RPMI7951 (cell line): ENCODE measurements at places on chromosomes 6 and 20. TPM values are rescaled to one million over a fixed set of nuclear protein-coding genes. Genes with fewer than 3 reads are reported as not detected.

Gene ACAT2
- total RNA-seq, result 58.4 and 69.2 TPM in 2 replicates

Gene MCCD1
- not detected in 2 replicates for total RNA-seq

Gene CLVS2
- not detected in 2 replicates for total RNA-seq

Gene METTL24
- not detected in 2 replicates for total RNA-seq

Gene SLC17A3
- not detected in 2 replicates for total RNA-seq

Gene SPATS1
- not detected in 2 replicates for total RNA-seq

Gene DEFB124
- total RNA-seq, result not detected in 2 replicates

Gene POM121L2
- total RNA-seq, result 0.12 TPM in 1 of 2 replicates, not detected in the other

Gene MATN4
- total RNA-seq, result 0.10 TPM in 1 of 2 replicates, not detected in the other

Gene NKAIN4
- not detected in 2 replicates for total RNA-seq

Gene SEMG1
- not detected in 2 replicates for total RNA-seq

Gene CDH4
- total RNA-seq, result 0.12 and 0.29 TPM in 2 replicates

Gene SLA2
- not detected in 2 replicates for total RNA-seq

GRCh38 chr20:24138196-24138857, 149.7 kb upstream of the GGTLC1 start:
- no peak for DNase-seq

GRCh38 chr20:53828088-53828681, 234.5 kb upstream of the ZNF217 start:
- peak; percentile 98 for DNase-seq

DNA sequence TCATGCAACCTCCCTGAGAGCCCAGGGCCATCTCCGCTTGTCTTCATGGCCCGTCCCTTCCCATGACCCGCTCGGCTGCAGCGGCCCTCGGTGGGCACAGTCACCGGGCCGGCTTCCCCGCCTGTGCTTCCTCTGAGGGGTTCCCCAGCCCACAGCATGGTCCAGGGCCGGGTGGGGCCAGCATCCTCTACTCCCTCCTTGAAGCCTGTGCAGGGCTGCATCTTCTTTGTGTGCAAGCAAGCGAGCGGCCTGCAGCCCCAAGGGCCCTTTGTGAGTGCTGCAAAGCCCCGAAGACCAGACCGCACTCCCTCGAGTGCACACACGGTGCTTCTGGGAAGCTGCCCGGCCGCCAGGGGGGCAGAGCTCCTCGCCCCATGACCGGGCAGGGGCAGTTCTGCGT, 265.8 kb downstream of the TAF4 start:
- DNase-seq, result no peak

DNA sequence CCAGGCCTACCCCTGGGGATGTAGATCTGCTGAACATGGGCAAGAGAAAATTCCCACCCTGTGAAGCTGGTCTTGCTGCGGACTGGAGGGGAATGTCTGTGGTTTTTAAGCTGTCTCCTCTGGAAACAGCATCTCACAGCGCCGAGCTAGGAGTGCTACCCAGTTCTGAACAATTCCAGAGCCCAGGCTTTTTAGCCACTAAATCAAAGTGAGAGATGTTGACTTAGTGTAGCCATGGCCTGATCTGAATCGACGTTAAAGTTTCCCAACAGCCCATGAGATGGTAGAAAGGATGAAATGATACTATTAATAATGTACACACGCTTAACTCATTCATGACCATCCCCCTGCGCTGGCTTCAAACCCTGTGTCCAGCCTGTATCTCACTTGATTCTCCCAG, 63.7 kb downstream of the KCNB1 start:
- DNase-seq, result no peak

- no peak for DNase-seq
These were observed 145.7 kb upstream of the PHACTR3 start for GRCh38 chr20:59458645-59459044.

DNA sequence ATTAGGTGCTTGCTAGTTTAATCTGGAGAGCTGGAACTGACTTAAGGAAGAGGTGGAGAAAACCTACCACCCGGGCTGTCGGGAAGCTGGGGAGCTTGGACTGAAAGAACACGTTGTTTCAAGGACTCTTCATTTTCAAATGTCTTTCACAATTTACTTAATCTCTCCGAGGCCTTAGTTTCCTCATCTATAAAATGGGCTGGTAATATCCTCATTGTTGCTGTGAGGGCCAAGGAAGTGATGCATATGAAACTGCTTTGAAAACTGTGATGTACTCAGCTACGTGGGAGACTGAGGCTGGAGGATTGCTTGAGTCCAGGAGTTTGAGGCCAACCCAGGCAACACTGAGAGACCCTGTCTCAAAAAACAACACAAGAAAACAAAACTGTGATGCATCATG, 36.7 kb upstream of the NKX2-2 start:
- no peak for DNase-seq

DNA sequence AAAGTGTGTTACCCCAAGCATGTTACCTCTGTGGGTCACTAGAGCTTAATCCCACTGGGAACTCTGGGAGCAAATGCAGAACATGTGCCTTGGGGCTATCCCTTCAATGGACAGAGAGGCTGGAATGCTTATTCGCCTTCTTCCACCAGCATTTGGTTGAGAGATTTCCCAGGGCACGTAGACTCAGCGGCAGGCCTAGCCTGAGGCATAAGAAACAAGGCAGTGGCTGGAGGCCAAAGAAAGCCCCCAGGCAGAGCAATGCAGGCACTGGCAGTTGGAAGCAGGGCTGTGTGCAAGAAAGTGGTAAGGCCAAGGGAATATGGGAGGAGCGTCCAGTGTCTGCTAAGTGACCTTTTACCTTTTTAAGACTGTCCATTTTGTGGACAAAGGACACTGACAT, 114.0 kb upstream of the FLRT3 start:
- DNase-seq, result no peak

- peak; percentile 49 for DNase-seq
These were observed 12.8 kb upstream of the MDFI start for GRCh38 chr6:41625442-41625841.

- no peak for DNase-seq
These were observed 152.8 kb downstream of the PLCB1 start for GRCh38 chr20:8284902-8285301.

DNA sequence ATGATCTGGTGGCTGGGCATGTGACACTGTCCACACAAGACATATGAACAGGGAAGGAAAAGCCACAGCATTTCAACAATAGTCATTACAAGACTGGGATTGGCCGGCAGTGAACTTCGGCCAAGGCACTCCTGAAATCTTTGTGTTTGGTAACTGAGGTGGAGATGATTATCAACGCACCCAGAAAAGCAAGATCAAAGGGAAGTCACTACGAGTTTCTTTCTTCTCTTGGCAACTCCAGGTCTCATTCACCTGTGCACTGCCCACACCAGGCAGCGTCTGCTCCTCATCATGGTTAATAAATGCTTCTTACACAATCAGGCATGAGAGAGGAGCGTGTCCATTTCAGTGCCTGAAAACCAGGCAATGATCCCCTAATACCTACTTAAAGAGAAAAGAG, 20.5 kb upstream of the FOXC1 start:
- no peak for DNase-seq

DNA sequence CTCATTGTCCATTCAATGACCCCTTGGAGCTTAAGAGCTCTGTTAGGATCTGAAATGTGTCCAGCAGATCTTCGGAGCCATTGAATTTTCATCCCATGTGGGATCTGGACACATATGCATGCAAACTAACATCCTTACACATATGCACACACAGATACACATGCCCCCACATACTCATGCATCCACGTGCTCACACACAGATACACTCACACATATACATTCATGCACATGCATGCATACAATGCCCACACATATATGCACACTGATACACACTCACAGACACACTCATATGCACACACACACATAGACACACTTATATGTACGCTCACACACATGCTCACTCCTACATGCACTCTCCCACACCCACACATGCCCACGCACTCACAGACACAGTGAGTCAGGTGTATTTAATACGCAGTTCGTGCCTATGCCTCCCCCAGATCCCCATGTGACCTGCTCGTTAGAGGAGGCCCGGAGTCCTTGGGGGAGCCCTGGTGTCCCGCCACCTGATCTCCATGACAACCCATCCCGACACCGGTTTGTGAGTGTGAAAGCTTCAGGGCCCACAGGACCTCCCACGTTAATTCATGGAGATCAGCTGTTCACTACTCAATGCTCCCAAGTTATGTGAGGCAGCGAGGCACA, 121.9 kb upstream of the SULF2 start:
- DNase-seq, result no peak

GRCh38 chr6:148509119-148509799, 166.6 kb downstream of the SASH1 start:
- DNase-seq, result peak; percentile 33

GRCh38 chr6:96789871-96790270, 47.4 kb downstream of the GPR63 start:
- DNase-seq, result no peak

DNA sequence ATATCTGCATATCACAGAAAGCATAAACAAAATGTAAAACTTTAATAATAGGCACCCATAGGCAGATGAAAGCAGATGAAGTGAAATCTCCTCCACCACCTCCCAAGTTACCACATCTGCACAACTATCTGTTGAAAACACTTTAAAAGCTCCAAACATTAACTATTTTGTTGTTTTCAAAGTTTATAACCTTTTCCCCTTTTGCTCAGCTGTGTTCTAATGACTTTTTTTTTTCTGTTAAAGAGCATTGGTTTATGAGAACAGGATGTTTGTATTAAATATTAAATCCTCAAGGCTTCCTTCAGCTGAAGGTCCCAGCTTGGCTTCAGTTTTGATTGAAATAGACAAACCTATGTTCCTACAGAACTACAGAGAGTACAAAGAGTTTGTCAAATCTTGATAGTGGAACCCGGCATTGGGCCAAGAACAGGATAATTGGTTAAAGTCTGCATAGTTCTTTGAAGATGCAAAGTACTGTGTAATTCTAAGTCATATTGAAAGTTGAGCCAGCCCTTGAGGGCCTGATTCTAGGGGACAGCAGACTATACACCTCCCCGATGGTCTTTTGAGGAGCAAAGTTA, 255.1 kb upstream of the JAG1 start:
- peak; percentile 8 for DNase-seq

- DNase-seq, result no peak
These were observed 1.8 kb downstream of the PCSK2 start for GRCh38 chr20:17228624-17229061.

- no peak for DNase-seq
These were observed 13.1 kb downstream of the TFAP2A start for GRCh38 chr6:10401632-10402223.

DNA sequence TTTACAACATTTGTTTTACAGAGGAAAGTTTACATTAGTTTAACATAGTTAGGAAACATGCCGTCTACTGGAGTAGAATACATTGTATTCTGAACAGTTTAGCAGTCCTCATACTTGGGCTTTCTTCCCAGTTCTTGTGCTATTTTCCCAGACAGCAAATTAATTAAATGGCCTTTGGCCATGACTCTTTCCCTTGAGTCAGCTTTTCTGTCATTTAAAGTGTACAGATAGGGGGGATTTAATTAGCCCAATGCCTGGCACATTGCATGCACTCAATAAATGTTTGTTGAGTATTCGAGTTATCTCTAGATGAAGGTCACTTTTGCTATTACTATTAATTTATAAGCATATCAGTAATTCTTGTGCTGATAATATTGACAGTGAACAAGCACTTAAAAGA, 1.6 kb downstream of the TMEM244 start:
- DNase-seq, result peak; percentile 48

DNA sequence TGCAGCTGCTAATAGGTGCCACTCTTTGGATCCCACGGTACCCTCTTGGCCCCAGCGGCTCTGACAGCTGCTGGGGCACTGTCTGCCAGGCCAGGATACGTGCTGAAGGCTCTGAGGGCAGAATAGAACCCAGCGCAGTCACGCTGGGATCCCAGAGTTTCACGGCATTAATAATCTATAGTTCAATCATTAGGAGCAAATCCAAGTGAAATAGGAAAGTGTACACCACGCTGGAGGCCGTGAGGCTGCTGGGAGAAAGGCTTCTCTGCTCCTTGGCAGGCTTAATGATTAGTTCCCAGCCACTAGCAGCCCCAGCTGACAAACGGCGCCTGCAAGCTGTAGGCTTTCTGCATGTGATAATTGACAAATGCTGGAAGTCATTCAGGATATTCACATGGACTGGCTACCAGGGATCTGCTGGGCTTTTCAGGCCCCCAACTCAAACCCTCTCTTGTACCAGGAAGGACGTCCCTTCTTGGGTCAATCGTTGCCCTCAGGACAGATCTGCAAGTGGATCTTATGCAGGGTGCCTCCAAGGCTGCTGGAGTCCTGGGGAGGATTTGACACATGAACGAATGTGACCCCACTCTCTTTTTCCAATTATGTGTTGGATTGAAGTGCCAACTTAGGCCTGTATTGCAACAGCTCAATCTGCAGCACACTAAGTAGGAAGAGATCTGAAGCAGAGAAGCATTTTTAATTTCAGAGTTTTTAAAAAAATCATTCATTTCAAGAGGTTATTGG, 50.1 kb upstream of the INSM1 start:
- DNase-seq, result no peak

DNA sequence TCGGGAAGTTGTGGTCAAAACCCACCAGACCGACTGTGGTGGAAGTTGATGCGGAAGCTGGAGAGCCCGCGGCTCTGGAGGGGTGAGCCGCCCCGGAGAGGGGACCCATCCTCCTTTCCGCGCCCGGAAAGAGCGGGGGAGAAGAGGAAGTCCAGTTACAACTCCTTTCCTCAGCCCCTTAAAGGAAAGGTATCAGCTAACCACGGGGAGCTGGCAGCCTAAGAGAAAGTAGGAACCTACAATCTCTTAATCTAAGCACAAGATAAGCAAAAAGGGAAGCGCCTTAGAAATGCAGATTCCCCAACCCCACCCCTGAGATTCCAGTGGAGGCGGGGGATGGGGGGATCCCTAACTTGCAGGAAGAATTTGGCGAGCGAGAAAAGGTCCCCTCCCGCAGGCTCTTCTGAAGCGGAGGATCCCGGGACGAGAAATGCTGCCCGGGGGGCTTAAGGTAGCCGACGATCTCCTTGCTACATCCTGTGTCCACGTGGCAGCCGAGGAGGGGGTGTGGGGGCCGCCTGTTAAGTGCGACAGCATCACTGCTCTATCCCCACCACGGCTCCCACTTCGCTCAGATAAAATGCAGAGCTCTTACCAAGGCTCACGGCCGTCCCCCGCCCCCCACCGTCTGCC, 87.5 kb downstream of the ZFP64 start:
- peak; percentile 36 for DNase-seq

DNA sequence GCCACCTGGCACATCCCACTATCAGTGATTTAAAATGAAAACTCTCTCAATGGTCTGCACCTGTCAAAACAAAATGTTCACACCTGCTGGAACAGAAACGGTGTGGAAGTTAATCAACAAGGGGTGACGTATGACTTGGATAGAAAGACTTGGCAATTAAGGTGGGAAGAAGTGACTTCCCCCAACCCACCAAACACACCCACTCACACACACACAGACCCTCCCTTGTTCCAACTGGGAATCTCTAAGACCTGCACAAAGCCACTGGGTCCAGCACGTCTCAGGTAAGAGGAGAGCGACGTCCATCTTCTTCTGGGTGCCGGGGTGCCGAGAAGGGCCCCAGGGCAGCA, 25.1 kb upstream of the TCFL5 start:
- DNase-seq, result no peak
